ENCODE measurements at places on chromosomes 2 and 18. TPM values are rescaled to one million over a fixed set of nuclear protein-coding genes. Genes with fewer than 3 reads are reported as not detected.

XRCC5 gene
- 171 TPM for total RNA-seq

DNA sequence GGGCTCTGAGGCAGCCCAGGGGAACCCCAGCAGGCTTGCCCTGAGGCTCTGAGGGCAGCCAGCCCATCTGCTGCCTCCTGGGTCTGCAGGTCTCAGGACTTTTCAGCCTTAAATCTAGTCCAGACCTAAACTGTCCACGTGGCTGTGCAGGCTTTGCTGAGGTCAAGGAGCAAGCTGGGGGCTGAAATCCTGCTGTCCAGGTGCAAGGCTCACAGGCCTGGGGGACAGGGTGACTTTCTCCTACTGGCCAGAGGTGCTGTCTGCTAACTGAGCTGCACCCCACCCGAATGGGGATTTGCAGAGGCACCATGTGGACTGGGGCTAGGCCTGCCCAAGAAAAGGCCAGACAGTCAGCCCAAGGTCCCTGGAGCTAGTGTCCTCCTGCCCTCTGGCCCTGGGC, 32.1 kb downstream of the SDC1 start:
- no peak for DNase-seq
- H3K4me3 ChIP-seq, result no peak overlapping the region
- H3K36me3 ChIP-seq, result no peaks in the 10 kb centered on the region
- H3K27me3 ChIP-seq, result no peaks in the 10 kb centered on the region
- H3K4me1 ChIP-seq, result peaks cover 29% of the 10 kb centered on the region

TUBA4B gene
- total RNA-seq, result 5.7 TPM

DNA sequence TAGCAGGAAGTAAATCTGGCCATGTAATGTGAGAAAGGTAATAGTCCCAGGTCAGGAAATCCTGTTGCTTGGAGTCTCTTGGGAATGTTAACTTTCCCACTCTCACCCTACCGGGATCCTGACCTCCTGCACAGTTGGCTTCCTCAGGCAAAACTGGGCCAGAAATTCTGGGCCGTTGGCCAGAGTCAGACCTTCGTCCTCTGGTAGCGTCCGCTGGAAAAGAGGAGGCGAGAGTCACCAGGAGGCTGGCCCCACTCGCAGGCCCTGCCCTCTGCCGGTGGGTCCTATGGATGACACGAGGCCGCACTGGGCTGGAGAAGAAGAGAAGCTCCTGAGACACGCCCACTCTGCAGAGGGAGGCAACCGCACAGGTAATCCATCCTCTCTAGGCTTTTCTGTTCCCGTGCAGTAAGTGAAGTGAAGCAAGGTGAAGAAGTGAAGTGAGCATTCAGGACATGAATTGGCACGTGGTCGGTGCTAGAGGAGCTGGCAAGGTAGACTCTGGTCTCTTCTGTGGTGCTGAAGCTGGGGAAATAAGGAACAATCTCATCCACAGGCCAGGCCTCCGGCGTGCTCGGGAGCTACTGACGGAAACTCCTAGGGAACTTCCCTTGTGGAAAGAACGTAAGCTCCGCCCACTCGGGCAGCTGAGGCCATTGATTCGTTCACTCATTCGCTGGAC, 182.7 kb upstream of the GLI2 start:
- H3K27ac ChIP-seq, result no peak overlapping the region
- H3K4me1 ChIP-seq, result no peaks in the 10 kb centered on the region
- no peak overlapping the region for H3K4me3 ChIP-seq
- no peaks in the 10 kb centered on the region for H3K36me3 ChIP-seq
- peak; percentile 74 for DNase-seq

- no peak for DNase-seq
- H3K36me3 ChIP-seq, result no peaks in the 10 kb centered on the region
- H3K27ac ChIP-seq, result no peak overlapping the region
Observed at GRCh38 chr2:136134126-136134525, 16.2 kb upstream of the CXCR4 start.

GRCh38 chr2:230703514-230703913, 9.1 kb upstream of the CAB39 start:
- H3K36me3 ChIP-seq, result no peaks in the 10 kb centered on the region
- H3K27me3 ChIP-seq, result no peaks in the 10 kb centered on the region
- no peak for DNase-seq
- H3K27ac ChIP-seq, result no peak overlapping the region
- no peak overlapping the region for H3K4me3 ChIP-seq

Data from lung (tissue), 17 donors.